ENCODE measurements at places on chromosomes 2 and 18.

GRCh38 chr2:241312082-241312481 is 3.4 kb downstream of the HDLBP start:
- DNase-seq = no peak

DNA sequence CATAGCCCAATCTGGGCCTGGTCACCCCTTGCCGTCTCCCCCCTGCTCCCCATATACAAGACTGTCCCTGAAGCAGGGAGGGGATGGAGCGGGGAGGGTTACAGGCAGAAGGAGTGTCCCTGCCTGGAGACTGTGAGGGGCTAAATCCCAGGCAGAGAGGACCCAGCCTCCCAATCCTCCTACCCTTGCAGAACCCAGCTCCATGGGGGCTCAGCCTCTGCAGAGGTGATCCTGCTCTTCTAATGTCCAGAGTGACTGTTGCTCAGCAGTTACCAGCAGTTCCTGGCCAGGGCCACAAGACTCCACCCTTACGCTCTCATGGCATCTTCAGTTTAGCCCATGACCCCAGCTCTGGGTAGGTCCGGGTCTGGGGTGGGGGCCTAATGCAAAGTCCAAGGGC is 58.1 kb downstream of the COA5 start:
- DNase-seq = no peak

- DNase-seq = no peak
These were observed 970.1 kb downstream of the DPP10 start for GRCh38 chr2:115412501-115412900.

- no peak for DNase-seq
These were observed 496.9 kb upstream of the VRK2 start for GRCh38 chr2:57549642-57550102.

GRCh38 chr2:61193670-61194561 is 31.9 kb downstream of the C2orf74 start:
- DNase-seq = no peak

- peak; percentile 56 for DNase-seq
These were observed 59.5 kb downstream of the SH3RF3 start for GRCh38 chr2:109188496-109188890.

DNA sequence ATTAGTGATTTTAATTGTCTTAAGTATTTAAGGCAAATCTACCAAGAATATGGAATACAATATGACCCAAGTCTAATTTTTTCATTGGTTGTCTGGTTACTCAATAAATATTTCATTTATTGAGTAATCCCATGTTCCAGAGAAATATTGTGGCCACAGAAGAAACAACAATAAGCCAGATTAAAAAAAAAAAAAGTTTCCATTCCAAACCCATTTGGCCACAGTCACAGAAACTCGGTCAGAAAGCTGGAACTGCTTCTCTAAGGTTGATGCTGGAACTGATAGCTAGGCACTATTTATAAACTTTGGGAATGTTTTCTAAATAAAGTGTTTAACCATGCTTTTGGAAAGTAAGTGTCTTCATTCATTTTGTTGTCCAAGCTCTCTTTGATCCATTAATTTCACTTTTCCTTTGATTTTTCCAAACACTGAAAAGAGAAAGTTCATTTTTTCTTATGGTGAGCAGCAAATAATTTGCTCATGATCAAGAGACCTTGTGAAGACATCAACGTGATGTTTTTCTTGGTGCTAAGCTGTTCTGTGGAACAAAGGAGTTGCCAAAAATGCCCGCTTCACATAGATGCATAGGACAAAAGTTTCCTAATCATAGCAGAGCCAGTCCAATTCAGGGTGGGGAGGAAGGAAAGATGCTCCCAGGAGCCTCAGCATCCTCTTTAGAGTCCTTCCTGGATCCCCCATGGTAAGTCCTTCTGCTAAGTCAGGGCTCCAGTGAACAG is 72.1 kb upstream of the CCBE1 start:
- no peak for DNase-seq

DNA sequence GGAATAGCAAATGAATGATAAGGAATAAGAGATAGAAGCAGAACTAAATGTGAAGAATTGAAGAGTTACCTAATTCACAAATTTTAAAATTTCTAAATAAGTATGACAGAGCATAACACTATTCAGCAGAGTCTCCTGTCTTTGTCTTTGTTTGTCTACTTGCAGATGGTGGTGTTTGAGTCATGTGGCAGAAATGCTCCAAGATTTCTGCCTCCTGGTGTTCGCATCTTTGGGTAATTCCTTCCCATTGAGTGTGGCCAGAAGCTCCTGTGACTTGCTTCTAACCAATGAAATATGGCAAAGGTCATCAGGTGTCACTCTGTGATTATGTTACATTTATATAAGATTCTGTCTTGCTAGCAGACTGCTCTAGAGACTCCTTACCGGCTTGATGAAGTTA is 45.6 kb upstream of the GALNT3 start:
- DNase-seq = no peak

GRCh38 chr2:117702098-117702497 is 112.4 kb upstream of the DDX18 start:
- no peak for DNase-seq

GRCh38 chr2:143600116-143600515 is 470.9 kb downstream of the ARHGAP15 start:
- DNase-seq = no peak

GRCh38 chr18:76827205-76828200 is 5.1 kb downstream of the ZNF236 start:
- no peak for DNase-seq

- no peak for DNase-seq
These were observed 17.7 kb upstream of the ARL5A start for GRCh38 chr2:151845884-151846283.

DNA sequence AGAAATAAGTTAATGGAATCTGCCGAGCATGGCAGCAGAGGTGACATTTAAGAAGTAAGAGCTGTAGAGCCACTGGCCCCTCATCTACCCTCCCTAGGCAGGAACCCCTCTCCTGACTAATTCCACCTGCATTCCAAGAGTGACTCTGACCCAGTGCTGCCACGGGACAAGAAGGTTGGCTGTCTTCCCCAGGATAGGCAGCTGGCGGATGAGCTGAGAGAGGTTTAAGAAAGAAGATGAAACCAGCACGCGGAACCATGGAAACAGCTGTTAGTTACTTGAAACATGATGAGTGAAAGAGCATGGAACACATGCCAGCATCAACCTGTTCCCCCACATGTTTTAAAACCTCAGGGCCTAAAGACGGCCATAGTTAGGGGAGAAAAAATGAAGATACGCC is 74.1 kb downstream of the RND3 start:
- no peak for DNase-seq

GRCh38 chr2:204871231-204871953 is 326.1 kb downstream of the PARD3B start:
- no peak for DNase-seq

- no peak for DNase-seq
These were observed 12.5 kb downstream of the BABAM2 start for GRCh38 chr2:27903018-27903417.

GRCh38 chr2:73855526-73855925 is 26.8 kb downstream of the STAMBP start:
- DNase-seq = no peak

GRCh38 chr18:28177828-28178635 is 1.1 kb upstream of the CDH2 start:
- DNase-seq = no peak

GRCh38 chr2:37809525-37809924 is 115.6 kb upstream of the RMDN2 start:
- no peak for DNase-seq

- DNase-seq = no peak
These were observed 127.5 kb upstream of the GAREM1 start for GRCh38 chr18:32598144-32598543.

DNA sequence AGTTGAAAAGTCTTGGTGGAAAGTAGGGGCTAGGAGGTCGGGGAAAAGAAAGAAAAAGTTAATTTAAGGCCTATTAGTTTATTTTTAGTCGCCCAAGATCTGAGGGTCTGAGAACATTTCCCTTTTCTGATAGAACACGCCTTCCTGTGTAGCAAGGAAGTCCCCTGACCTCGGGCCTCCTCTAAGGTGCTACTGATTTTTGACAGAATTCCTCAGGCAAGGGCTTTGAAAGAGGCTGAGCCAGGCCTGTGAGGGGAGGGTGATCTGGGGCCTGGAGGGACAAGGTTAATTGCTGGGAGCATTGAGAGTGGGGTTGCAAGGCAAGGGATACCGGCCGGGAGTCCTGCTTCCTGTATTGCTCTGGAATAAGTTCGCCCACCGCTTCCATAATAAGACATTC is 131.4 kb upstream of the MYCN start:
- DNase-seq = no peak

- no peak for DNase-seq
These were observed 120.3 kb upstream of the DSEL start for GRCh38 chr18:67636597-67637385.

- DNase-seq = no peak
These were observed 109.7 kb downstream of the DOCK10 start for GRCh38 chr2:224932522-224932921.

- peak; percentile 77 for DNase-seq
These were observed 864 bp upstream of the MYL12A start for GRCh38 chr18:3246635-3247239.

DNA sequence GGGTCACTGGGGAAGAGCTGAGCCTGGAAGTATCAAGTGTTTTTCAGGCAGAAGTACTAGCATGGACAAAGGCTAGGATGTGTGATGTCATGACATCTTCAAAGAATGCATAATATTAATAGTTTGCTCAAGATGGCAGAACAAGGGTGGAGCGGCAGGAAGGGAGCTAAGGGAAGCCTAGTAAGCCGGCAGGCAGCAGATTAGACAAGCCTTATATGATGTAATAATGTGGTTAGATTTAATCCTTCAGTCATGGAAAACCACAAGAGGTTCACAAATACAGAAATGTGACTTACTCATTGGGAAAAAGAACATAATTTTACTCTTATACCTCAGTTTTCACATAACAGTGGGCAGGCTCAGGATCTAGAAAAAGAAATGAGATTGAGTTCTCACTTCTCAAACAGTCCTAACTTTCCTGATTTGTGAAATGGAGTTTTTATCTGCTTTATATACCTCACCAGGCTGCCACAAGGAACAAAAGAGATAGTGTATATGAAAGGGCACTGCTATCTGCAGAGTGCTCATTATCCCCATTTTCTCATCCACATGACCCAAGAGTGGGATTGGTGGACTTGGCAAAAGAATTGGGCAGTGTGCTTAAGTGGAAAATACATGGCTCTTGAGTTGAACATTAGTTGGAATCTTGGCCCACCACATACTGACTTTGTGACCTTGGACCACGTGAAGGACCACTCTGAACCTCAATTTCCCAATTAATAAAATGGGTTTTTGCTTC is 89.1 kb upstream of the LHCGR start:
- no peak for DNase-seq

DNA sequence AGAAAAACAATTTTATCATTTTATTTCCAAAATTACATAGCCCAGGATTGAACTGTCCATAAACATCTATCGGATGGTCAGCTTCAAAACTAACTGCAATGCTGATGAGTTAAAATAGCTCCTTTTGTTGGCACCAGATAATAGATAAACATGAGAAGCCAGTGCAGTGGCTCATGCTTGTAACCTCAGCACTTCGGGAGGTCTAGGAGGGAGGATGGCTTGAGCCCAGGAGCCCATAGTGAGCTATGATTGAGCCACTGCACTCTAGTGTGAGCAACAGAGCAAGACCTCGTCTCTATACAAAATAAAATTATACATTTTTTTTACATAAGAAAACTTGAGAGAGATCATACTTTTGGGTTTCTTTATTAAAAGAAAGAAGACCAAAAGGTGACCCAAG is 34.6 kb upstream of the IMPA2 start:
- DNase-seq = no peak

- no peak for DNase-seq
These were observed 56.9 kb downstream of the INSIG2 start for GRCh38 chr2:118145207-118145606.

- DNase-seq = no peak
These were observed 220.6 kb downstream of the SLC4A10 start for GRCh38 chr2:161844822-161845221.

- DNase-seq = no peak
These were observed 1.3 kb downstream of the ITM2C start for GRCh38 chr2:230865766-230866755.

DNA sequence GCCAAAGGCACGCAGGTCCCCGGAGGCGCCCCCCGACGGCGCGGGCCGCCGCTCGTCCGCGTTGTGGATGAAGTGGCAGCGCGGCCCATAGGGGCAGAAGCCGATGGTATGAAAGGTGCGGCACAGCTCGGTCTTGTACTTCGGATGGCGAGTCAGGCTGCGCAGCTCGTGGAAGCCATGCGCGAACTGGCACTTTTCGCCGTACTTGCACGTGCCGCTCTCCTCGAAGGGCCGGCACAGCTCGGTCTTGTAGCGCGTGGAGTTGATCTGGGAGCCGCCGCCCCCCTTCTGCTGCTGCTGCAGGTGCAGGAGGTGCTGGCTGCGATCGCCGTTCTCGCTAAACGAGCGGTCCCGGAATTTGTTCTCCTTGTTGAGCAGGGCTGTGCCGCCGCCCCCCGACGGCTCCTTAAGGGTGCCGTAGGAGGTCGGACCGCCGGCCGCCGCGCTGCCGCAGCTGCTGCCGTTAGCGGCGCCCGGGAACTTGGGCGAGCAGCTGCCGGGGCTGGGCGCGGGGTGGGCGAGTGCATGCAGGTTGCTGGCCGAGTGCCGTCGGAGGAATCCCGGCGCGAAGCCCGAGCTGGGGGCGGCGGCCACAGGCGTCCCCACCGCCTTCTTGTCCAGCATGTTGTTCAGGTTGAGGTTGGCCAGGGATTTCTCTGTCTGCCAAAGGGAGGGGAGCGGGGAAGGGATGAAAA is 1.2 kb downstream of the ZFP36L2 start:
- peak; percentile 75 for DNase-seq

GRCh38 chr2:39232141-39232540 is 11.6 kb downstream of the CDKL4 start:
- DNase-seq = no peak

DNA sequence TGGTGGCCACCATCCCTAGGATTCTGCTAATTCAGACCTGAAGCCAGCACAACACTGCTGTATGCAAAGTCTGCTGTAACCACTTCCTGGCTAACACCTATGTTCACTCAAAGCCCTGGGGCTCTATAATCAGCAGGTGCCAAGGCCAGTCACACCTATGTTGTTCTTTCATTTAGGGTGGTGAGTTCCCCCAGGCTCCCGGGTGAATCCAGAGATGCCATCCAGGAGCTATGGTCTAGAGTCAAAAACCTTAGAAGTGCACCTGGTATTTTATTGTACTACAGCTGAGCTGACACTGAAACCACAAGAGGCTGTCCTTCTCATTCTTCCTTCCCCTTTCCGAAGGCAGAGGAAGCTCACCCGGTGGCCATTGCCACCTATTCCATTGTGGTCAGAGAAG is 46.2 kb upstream of the CCDC141 start:
- DNase-seq = no peak

DNA sequence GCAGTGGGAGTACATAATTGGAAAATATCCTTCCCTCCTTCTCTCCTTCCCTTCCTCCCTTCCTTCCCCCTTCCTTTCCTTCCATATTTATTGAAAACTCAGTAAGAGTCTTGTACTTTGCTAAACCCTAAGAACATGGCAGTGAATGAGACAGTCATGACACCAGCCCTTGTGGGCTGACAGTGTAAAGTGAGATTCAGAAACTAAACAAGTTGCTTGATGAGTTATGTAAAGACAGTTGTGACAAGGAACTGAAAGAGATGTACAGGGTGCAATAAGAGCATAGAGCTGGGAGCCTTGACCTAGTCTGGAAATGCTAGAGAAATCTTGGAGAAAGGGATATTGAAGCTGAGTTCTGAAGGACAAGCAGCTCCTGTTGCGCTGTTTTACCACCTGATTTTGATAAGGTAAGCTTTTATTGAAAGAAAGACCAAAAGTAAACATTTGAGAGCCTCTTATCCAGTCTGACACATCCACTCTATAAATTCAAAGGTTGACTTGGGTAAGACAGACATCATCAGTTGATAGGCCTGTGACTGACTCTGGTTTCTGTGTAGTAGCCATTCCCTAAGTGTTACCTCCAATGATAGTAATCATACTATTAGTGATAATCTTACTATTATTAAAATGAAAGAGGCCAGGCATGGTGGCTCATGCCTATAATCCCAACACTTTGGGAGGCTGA is 66.5 kb upstream of the SKOR2 start:
- DNase-seq = no peak
